ENCODE measurements at places on chromosomes 1 and 21.

GRCh38 chr1:118963456-118964430 lies 24.4 kb downstream of the TBX15 start:
- DNase-seq = no peak

DNA sequence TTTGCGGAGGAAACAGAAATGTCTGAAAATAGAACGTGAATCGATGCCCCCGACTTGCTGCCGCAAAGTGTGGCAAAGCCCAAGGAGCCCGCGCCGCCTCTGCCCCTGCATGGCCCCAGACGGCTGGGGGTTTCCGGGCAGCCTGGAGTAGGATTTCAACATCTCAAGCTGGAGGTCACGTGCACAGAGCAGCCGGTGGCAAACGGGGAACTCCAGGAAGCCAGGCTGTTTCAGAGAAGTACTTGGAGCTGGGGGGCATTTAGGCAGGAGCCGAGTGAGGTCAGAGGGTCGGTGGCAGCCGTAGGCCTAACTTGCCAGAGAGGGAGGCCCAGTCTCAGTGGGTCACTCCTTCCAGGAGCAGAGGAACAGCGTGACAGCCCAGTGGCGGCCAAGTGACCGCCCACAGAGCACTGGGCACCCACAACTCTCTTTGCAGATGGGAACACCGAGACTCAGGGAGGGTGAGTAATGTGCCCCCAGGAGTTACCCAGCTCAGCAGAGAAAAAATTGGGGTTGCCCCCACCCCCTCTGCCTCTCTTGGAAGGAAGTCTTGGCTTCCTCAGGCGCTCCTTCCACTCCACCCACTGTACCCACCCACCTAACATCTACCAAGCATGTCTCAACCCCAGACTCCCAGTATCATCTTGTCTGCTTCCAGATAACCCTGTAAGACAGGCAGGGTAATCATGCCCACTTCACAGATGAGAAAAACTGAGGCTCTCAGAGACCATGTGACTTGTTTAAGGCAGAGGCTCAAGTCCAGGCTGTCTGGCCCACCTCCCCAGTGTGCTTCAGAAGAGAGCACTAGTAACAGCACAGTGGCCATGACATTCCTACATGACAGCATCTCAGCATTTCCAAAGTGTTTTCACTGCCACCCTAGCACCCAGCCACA lies 179.4 kb downstream of the HIVEP3 start:
- DNase-seq = no peak

DNA sequence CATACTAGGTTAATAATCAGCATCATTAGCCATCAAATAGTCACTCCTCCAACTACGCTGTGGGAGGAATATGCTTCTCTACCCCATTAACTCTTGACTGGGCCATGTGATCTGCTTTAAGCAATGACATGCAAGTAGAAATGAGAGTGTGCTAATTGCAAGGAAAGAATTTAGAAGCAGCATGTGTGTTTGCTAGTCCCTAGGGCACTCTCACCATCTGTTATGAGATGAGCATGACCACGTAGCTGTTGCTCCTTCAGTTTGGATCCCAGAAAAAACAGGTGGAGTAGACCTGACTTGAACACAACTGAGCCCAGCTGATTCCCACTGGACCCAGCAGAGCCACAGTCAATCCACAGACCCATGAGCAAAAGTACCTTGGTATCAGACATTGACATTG lies 19.7 kb upstream of the RGS7 start:
- DNase-seq = no peak

- no peak for DNase-seq
These were observed 4.4 kb downstream of the MAD2L2 start for GRCh38 chr1:11676386-11677103.

- no peak for DNase-seq
These were observed 24.2 kb upstream of the CR2 start for GRCh38 chr1:207429963-207430362.

DNA sequence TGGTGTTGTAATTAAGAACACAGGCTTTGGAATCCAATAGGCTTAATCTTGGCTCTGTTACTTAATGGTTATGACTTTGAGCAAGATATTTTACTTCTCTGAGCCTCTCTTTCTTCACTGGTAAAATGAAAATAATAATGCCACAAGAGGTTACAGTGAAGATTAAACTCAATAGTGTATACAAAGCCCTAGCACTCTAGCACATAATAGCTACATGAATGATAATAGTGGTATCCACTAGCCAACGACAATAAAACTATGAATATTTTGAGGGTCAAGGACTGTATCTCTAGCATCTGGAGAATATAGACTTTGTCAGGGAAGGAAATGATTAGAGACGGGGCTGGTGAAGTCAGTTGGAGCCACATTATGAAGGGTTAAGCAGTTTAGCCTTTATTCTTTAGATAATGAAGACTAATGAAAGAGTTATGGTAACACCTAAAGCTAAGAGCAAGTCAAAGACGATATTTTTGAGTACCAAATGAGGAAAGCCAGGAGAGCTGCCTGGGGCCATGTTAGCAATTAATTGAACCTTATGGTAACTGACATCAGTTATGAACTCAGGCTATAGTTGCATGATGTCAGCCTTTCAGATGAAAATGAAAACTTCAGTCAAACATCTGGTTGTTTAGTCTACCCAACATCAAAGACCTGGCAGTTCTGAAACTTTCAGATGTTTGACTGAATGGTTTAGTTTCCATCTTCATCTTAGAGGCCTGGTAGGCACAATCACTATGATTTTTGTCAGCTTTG lies 32.8 kb upstream of the RNF11 start:
- DNase-seq = no peak

DNA sequence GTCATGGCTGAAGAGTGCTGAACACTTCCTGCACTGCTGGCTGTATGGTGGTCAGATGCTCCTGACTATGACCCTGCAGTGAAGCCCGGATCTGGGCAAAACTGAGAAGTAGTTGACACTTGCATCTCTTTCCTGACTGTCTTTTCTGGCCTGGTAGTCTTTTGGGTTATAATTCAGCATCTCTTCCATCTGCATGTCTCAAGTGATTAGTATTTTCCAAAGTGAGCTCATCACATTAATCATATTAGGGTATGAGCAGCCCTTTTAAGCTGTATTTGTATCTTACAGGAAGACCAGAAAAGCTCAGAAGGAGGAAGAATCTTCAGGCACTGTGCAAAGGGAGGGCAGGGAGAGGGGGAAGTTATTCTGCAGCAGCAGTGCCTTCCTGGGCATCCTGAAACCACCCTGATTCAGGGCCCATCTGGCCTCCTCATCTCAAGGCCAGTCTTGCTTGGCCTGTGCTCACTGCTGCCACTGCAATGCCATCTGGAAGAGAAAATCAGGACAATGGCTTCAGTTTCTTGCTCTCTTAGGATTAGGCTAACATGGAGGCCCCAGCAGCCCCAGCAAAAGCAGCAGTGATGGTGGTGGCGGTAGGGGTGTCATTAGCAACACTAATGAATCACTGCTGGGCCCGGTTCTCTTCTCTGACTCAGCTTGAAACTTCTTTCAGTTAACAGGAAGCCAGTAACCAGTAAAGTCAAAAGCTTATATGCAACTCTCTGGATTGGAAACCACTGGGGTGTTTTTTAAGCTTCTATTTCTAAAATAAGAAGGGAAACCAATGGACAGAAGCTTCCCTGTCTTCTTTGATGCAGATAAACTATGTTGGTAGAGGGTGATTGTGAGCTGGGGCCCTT lies 63.3 kb upstream of the WDR26 start:
- no peak for DNase-seq

- DNase-seq = no peak
These were observed 132.8 kb downstream of the TNFSF18 start for GRCh38 chr1:172917972-172918371.

GRCh38 chr1:74399249-74399648 lies 113.2 kb downstream of the LRRC53 start:
- DNase-seq = no peak

- DNase-seq = no peak
These were observed 696 bp upstream of the GPATCH3 start for GRCh38 chr1:26900815-26901511.

DNA sequence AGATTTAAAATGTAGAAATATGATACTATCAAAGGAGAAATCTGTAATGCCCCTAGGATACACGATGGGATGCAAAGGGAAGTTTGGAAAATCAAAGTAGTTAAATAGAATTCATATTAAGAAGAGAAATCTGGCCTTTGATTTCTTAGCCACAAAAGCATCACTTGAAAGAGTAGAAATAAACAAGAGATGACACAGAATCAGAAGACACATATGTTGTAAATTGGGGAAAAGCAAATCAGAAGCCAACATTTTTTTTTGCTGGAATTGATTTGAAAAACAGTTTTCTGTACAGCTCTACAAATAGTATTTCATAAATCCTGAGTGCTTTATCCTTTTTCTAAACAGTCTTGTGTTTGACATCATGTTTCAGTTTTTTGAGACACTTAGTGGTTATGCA lies 12.4 kb upstream of the TNFSF18 start:
- DNase-seq = no peak

- DNase-seq = no peak
These were observed 726.5 kb upstream of the ADAMTS5 start for GRCh38 chr21:27693376-27693775.

DNA sequence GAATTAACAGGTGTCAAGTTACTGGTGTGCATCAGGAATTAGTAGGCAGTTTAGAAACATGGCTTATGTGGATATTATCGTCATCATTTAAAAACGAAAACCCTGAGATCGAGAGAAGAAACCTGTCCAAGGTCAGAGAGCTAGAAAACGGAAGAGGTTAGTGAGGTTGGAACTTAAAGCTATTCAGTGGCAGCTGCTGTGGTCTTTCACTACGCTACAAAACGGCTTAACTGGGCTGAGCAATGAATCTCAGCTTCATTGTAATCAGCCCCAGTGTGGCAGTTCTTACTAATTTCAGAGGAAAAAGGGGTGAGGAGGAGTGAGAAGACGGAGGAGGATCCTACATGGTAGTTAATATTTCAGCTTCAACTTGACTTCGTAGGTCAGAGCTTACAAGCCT lies 77.9 kb downstream of the DAB1 start:
- DNase-seq = peak; percentile 18

DNA sequence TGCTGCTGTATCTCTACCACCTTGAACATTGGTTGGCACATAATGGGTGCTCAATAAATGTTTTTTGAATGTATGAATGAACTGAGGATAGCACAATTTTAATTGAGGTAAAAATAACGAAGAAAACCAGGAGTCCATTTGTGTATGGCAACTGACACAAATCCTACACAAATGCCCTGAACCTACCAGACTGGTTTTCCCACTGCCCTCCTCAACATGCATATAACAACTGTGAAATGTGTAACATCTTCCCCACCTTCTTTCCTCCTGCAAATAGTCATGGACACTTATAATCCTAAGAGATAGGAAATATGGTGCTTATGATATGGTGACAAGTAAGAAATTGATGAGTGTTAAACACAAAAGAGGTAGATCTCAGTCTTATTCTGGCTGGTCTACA lies 9.9 kb upstream of the LMO4 start:
- no peak for DNase-seq

DNA sequence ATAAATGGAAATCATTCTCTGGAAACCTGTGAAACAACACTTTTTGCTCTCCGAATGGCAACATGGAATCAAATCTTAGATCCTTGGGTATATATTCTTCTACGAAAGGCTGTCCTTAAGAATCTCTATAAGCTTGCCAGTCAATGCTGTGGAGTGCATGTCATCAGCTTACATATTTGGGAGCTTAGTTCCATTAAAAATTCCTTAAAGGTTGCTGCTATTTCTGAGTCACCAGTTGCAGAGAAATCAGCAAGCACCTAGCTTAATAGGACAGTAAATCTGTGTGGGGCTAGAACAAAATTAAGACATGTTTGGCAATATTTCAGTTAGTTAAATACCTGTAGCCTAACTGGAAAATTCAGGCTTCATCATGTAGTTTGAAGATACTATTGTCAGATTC lies 45.7 kb downstream of the PTGFR start:
- no peak for DNase-seq

- DNase-seq = no peak
These were observed 95.9 kb upstream of the RUNX1 start for GRCh38 chr21:35144978-35145377.

DNA sequence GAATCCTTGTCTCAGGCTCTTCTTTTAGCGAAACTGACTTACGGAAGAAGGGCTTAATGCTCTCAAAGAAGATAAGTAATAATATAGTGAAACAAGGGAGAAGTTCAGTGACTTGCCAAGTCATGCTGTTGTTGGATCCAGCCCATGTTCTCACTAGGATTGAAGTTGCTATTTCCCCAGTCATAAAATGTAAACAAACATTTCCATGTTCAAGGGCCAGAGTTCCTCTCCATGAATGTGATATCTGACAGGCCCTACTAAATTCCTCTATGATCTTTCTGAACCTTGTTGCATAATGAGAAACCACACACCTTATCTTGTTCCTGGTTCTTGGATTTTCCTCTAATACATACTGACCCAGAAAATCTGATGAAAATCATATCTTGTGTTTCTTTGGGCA lies 876.5 kb upstream of the B3GALT2 start:
- no peak for DNase-seq

- no peak for DNase-seq
These were observed 3.0 kb downstream of the PLA2G2A start for GRCh38 chr1:19976317-19977003.

DNA sequence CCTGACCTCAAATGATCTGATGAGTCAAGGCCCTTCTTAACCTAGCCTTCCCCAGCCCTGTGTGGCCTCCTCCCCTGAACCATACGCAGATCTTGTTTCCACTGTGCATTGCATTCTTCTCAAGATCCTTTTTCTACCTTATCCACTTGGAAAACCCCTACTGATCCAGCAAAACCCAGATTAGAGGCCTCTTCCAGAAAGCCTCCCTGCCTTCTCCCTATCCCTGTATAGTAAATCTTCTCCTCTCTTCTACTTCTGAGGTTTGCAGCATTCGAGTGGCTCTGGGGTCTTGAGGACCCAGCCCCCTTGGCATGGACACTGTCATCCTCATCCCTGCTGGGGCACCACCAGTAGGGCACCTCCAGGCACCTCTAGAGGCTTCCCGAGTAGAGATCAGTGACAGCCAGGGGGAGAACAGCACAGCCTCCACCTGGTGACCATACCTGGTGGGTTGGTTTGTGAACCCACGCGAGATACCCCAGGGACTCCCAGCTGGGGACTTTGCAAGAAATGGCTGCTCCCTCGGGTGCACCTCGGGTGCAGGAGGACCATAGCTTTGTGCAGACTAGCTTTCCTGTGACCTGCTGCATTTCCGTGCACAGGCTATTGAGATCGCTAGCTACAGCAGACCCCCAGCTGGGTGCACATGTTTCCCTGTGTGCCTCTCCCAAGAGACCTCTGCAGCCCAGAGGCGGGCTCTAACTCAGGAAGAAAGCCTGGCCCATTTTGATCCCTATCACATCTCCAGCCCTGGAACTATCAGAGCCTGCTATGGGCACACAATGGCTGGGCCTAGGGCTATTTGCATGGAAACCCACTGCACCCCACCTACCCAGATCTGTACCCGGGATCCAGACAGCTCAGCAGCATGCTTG lies 34.2 kb downstream of the MATN1 start:
- peak; percentile 10 for DNase-seq

Data from WERI-Rb-1 (cell line).